CD4-positive, alpha-beta T cell treated with Interferon alpha-2 for 1 hour (primary cell): ENCODE measurements at places on chromosomes 11 and 22.

DNA sequence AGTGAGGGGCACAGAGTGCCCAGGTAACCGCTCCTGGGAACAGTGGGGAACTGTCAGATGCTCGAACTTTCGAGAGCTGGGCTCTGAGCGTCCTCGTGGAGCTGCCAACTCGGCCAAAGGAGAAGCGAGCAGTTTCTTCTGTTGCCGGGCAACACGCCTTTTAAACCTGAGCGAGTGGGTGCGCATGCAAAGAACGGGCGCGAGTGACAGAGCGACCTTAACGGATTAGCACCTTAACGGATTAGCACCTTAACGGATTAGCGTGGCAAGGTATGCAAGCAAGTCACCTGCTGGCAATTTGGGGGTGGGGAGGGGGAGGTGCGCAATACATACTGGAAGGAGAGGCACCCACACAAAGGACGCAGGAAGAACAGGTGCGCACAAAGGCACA, 61.8 kb upstream of the PRODH start:
- DNase-seq, result no peak

DNA sequence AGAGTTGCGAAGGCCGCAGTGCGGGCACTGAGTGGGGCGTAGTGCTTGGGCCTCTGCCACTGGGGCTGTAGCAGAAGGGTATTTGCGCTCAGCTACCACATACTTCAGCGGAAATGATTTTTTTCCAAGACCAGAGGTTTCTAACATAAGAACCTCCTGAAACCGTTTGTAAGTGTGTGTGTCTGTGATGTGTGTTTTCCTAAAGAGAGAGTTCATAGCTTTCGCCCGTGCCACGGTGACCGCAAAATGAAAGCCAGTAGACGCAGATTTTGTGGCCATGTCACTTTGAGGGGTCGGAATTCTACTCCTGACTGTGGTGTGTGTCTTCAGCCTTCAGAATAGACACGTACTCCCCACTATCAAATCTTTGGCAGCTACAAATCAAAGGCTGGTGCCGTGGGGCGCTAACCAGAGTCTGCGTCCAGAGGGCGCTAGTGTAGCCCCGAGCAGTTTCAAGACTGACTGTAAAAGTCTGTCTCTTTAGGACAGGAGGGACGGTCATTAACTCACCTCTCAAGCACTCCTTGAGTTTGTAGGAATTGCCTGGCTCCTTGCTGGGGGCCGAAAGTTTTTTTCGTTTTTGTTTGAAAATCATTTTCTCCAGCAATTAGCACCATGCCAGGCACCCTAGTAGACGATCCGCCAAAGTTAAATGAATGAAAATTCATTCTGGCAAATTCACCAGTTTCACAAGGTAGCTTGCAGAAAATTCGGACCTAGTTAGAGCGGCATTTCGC, 2.5 kb upstream of the CALCA start:
- peak; percentile 53 for DNase-seq

DNA sequence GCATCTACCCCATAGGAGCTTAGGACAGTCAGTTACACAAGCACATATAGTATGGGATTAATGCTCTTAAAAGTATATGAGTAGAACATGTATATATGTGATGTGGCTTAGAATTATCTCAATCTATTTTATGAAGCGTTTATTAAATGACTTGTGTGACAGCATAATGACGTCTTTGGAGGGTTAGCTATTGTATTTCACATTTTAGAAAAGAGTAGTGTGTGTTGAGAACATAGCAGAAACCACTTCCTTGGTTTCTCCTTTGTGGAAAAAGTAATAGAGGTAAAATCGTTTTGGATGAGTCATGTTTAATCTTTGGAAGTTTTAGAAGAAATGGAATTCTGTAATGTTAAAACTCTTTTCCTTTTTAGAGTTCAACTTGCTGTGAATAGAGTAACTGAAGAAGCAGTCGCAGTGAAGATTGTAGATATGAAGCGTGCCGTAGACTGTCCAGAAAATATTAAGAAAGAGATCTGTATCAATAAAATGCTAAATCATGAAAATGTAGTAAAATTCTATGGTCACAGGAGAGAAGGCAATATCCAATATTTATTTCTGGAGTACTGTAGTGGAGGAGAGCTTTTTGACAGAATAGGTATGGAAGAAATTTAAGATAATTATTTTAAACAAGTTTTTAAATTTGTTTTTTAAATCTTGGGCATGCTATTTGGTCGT, 2.4 kb downstream of the CHEK1 start:
- DNase-seq, result no peak

- DNase-seq, result no peak
Observed at GRCh38 chr11:35515224-35515623, 10.2 kb downstream of the PAMR1 start.

- no peak for DNase-seq
Observed at GRCh38 chr11:64053699-64054098, 18.0 kb downstream of the FLRT1 start.

DNA sequence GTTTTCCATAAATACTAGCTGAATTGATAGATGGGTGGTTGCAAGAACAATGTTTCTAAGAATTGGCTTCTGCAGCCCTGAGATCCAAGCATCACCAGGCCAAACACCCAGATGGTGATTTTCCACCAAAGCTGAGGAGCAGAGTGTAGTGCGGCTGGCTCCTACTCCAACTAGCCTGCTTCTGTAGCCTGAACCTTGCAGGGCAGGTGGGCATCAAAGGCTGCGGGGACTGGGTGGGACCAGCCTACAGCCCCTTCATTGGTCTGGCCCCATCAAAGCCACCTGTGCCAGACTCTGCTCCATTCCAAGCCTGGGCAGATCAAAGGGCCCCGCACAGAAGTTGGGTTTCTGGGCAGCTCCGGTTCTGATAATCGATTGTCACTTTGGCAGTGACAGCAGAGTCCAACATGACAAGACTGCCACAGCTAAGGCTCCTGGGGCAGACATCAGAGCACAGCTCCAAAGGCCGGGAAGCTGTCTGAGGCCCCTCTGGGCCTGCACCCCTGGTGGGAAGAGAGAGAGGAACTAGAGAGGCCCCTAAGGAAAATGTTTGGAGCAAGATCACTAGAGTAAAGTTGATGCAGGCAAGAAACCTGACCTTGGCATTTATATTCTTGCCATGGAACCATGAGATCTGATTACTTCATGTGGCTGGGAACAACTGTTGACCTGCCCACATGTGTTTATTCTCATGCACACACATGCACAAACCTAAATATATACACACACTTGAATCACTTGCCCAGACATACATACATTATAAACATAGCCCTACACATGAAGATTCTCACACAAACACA, 582.9 kb downstream of the INSC start:
- DNase-seq, result no peak

DNA sequence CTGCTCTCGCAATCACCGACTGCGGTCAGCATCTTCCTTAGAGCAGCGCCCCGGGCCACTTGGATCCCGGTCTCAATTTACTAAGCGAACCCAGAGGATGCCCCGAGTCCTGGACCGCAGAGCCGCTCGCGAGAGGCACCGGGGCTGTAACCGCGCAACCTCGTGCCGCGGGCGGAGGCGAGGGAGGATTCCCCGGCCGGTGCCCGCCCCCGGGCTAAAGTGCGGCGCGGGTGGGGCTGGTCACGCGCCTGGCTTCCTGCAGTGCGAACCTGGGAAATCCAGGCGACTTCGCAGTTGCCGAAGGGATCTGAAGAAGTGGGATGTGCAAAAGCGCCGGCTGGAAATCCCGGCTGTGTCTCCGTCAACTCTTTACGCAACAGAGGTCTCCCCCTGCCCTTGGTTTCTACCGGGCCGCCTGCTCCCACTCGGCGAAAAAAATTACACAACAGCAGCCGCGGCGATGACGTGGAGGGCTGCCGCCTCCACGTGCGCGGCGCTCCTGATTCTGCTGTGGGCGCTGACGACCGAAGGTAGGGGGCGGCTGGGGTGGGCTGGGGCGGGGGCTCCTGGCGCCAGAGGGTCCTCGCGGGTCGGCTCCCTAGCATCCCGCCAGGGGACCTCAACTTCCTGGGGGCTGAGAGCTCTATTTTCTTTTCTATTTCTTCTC, at the start of gene NCR3LG1:
TSS of gene NCR3LG1 (plus strand) at position 291 of the 667 bp plus-strand sequence. CDS start at position 461, 170 bp downstream.
- DNase-seq, result peak; percentile 69

DNA sequence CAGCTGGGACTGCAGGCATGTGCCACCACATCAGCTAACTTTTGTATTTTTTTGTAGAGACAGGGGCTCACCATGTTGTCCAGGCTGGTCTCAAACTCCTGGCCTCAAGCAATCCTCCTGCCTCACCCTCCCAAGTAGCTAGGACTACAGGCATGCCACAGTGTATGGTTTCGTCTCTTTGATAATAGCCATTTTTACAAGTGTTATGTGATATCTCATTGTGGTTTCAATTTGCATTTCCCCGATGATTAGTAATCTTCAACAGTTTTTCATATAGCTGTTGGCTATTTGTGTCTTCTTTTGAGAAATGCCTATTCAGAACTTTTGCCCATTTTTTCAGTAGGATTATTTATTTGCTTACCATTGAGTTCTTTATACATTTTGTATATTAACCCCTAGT, 9.0 kb upstream of the MTMR3 start:
- no peak for DNase-seq

DNA sequence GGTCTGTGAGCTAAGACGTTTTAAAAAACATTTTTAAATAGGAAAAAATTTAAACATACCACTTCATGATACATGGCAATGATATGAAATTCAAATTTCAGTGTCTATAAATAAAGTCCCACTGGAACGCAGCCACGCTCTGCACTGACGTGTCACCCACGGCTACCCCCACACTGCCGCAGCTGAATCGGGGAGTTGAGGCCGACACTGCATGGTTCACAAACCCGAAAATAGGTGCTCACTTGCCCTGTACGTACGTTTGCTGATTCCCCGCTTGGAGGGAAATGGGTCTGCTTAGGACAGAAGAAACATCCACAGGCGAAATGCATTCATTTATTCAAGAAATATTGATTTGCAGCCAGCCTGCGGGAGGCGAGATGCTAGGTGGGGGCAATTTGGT, 1342.3 kb downstream of the TBC1D22A start:
- no peak for DNase-seq

GRCh38 chr11:65277631-65278277, 16.0 kb downstream of the POLA2 start:
- DNase-seq, result no peak

DNA sequence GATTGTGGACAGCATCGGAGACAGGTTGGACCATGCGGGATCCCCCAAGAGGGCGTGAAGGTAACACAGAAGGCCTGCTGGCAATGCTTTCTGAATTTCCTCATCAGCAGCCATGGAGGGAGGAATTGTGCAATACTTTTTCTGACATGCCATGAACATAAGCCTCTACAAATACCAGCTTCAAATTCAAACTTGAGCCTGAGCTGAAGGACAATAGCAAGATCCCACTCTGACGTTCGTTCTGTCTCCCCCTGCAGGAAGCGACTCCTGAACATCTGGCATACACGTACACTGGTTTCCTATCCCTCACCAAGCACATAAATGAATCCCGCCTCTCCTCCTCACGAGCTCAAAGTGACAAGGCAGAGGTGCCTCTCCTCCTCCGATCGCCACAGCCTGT, 312.2 kb downstream of the BRD1 start:
- DNase-seq, result no peak

DNA sequence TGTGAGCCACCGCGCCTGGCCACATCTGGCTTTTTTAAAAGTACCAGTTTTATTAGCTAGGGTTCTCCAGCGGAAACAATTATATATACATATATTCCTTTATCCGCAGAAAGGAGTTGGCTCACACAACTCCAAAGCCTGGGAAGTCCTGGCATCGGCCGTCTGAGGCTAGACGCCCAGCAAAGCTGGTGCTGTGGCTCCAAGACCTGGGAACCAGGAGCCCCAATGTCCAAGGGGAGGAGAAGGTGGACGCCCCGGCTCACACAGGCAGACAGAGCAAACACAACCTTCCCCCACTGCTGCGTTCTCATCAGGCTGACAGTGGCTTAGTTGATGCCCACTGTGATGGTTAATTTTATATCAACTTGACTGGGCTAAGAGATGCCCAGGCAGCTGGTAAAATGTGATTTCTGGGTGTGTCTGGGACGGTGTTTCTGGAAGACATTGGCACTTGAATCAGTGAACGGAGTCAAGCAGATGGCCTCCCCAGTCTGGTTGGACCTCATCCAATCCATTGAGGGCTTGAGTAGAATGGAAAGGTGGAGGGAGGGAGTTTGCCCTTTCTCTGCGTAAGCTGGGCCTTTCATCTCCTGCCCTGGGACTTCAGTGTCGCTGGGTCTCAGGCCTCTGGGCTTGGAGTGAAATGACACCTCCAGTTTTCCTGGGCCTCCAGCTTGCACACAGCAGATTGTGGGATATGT, 904.4 kb downstream of the BRD1 start:
- DNase-seq, result no peak

- no peak for DNase-seq
Observed at GRCh38 chr22:50694099-50694605, 21.5 kb downstream of the SHANK3 start.

GRCh38 chr11:69270941-69271340, 23.0 kb upstream of the MYEOV start:
- DNase-seq, result no peak

GRCh38 chr11:12241401-12241800, 131.0 kb downstream of the MICAL2 start:
- no peak for DNase-seq

DNA sequence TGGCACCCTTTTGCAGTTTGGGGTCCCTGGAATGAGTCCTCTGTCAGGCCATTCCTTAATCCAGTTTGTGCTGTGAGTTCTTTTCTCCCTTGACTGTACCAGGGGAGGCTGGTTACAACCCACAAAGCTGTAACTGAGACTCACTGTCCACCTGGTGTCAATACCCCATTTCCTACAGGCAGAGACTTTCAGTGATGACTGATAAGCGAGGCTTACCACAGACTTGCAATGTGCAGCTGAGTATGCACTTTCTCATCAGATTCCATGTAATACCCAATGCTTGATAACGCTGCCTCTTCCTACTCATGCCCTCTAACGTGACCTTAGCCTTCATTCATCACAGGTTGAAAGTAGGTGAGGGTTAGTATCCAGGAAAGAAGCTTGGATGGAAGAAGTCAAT, 120.1 kb downstream of the INSC start:
- no peak for DNase-seq

DNA sequence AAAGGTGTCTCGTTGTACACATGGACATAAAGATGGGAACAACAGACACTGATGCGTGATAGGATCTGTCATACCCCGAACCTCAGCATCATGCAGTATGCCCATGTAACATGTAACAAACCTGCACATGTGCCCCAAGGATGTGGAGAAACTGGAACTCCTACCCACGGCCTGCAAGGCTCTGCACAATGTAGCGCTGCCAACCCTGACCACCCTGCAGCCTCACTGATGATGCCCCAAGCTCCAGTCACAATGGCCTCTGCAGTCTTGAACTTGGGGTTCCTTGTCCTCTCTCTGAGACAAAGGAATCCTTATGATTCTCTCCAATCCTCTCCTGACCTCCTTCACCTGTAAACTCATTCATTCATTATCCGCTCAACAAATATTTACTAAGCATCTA, 14.2 kb downstream of the LMO1 start:
- DNase-seq, result no peak

DNA sequence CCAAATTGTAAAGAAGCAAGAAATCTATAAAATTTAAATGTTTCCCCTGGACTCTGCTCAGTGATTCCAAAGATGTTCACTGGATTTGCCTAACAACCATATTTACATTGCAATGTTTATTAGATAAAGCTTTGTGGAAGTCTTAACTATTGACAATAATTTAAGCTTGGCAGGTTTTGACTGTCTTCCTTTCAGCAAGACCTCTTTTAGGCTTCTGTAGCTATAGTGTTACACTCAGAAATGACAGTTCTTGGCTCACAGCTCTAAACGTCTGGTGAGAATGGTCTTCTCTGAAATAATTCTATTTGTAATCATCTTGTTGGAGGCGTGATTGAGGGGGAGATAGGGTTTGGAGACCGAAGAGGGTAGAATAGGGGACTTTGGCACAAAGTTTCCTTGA, 44.8 kb upstream of the CRTAM start:
- no peak for DNase-seq
